Stimulated activated CD8-positive, alpha-beta memory T cell treated with anti-CD3 and anti-CD28 coated beads, Interleukin-7, amount 100 ng/mL, for 1 hour (primary cell): ENCODE measurements at places on chromosomes 16 and 17.

DNA sequence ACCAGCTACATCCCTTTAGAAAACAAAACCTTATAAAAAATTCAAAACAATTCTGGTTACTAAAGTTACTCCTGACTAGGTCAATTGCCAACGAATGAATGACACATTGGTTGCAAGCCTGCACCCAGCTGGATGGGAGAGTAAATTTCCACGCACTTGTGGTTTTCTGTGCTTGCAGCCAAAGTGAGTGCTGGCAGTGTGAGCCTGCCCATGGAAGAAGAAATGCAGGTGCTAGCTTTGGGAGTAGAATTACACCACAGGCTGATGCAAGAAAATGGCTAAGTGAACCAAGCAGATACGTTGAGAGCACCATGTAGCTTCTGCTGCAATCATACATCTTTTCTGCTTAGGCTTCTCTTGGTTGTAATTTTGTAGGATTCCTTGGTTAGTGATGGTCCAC is 74.6 kb downstream of the SYCE1L start:
- no peak for DNase-seq

- no peak for DNase-seq
Measured at GRCh38 chr16:8075271-8075670, 515.0 kb downstream of the TMEM114 start.

- no peak for DNase-seq
Measured at GRCh38 chr17:4453812-4454591, 20.3 kb downstream of the SPNS3 start.

DNA sequence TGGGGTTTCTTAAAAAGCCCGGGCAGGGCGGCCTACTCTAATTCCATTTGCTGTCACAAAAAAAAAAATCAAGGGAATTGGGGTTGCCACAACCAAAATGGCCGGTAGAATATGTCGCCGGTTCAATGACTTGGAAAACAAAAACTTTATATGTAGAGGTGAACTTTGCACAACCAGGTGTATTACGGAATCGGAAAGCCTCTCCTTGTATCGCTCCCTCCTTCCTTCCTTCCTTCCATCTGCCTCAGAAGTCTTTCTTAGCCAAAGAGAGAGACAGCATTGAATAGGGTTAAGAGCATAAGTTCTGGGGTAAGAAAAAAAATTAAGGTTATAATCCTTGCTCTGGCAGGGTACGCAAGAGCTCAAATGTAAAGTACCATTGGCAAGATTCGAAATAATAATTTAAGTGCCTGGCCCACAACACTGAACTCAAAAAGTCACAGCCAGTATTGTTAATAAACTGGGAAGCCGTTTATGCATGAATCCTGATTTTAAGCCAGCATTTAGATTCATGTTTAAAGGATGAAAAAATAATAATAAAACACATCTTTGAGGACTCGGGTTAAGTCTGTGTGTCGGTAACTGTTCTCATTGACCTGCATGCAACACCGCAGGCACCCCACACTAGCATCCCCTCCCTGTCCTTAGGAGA is 522 bp upstream of the GLG1 start:
- DNase-seq = no peak

DNA sequence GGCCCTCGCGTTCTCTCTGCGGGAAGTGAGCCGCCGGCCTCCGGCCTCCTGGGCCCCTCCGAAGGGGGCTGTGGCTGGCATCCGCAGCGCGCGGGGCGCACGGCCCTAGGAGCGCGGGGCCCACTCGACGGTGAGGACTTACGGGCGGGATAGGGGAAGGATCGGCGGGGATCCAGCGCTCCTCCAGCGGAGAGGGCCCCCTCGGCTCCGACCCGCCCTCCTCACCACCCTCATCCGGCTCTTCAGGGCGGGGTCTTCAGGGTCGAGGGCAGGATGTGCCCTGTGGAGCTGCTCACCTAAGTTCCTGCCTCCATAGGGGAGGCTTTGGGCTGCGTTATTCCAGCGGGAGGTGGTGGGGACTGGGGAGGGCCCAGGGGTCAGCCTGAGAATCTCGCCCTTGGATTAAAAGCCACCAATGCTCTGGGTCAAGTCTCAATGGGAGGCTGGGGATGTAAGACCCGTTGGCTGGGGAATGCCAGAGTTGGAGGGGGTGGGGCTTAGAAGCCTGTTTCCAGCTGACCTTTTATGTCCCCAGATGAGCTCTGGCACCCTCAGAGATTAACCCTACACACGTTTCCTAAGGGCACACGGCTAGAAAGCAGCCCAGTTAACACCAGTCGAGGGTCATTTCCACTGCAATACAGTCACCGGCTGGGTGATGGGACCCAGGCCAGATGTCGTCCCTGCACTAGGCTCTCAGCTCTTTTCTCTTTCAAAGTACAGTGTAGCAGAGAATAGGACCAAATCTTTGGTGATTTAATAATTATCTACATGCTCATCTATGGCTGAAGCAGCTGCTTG is 13.4 kb downstream of the TBX2 start:
- DNase-seq = no peak

DNA sequence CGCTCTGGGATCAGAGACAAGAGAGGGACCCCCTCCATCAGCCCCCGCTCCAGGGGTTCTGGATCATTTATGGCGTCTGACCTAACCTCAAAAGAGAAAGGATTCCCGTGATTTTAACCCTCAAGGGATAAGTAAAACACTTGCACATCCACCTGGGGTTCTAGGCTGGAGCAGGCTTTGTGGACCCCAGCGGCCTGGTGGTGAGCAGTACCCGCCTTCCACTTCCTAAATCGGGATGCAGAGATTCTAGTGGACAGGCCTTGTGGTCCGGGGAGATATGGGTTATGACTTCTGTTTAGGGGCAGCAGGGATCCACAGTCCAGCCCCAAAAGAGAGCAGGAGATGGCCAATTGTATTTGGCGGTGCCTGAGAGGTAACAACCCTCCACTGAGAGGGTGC is 684 bp upstream of the PITPNM3 start:
- DNase-seq = no peak

DNA sequence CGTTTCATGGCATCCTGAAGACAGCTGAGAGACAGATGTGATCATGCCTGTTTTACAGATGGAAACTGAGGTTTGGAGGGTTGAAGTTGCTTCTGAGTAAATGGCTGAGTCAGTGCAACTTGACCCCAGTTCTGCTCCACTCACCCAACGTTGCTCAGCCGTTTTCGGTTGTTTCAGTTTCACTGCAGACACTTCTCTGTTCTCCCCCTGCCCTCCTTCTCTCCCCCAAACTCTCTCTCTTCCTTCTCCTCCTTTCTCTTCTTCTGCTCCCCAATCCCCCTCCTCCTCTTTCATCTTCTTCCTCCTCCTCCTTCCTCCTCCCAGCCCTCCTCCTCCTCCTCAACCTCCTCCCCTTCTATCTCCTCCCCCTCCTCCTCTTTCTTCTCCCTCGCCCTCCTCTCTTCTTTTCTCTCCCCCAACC is 9.4 kb upstream of the CEP20 start:
- no peak for DNase-seq

GRCh38 chr17:49748791-49749190 is 15.1 kb downstream of the FAM117A start:
- DNase-seq = no peak

DNA sequence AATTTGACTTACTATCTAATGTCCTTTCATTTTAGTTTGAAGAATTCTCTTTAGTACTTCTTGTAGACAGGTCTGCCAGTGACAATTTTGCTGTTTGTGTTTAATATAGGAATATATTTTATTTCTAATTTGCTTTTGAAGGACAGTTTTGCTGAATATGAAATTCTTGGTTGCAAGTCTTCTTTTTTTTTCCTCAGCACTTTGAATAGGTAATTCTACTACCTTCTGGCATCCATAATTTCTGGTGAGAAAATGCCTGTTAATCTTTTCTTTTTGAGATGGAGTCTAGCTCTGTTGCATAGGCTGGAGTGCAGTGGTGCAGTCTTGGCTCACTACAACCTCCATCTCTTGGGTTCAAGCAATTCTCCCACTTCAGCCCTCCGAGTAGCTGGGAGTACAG is 25.2 kb upstream of the CCL22 start:
- no peak for DNase-seq

DNA sequence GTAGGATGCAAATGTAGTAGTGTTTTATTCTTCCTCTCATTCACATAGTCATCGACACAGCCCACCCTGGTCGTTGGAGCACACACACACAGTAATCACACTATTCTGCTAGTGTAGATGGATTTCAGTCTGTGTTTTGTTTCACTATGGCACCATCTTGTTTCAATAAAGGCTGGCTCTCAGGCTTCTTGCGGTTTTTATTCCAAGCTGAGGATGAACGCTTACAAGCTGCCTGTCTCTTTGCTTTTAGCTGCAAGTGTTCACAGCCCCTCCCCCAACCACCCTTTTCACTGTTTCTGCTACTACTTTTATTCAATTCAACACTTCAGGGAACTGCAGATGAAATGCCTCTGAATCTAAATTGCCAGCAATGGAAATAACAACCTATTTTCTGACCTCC is 140.9 kb upstream of the PMFBP1 start:
- DNase-seq = no peak

GRCh38 chr17:68710035-68710780 is 109.0 kb upstream of the FAM20A start:
- DNase-seq = no peak

DNA sequence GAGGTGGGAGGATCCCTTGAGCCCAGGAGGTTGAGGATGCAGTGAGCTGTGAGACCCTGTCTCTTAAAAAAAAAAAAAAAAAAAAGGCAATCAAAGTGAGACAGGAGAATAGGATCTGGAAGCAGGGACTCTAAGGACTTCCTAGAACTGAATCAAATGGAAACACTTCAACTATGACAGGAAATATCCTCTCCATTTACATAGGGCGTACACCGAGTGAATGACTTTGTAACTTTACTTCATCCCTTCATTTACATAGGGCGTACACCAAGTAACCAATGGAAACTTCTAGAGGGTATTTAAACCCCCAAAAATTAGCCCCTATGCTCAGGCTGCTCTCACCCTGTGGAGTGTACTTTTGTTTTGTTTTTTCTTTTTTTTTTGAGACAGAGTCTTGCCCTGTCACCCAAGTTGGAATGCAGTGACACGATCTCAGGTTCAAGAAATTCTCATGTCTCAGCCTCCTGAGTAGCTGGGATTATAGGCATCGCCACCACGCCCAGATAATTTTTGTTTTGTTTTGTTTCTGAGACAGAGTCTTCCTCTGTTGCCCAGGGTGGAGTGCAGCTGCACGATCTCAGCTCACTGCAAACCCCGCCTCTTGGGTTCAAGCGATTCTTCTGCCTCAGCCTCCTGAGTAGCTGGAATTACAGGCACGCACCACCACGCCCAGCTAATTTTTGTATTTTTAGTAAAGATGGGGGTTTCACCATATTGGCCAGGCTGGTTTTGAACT is 9.6 kb upstream of the PRPSAP1 start:
- DNase-seq = no peak

DNA sequence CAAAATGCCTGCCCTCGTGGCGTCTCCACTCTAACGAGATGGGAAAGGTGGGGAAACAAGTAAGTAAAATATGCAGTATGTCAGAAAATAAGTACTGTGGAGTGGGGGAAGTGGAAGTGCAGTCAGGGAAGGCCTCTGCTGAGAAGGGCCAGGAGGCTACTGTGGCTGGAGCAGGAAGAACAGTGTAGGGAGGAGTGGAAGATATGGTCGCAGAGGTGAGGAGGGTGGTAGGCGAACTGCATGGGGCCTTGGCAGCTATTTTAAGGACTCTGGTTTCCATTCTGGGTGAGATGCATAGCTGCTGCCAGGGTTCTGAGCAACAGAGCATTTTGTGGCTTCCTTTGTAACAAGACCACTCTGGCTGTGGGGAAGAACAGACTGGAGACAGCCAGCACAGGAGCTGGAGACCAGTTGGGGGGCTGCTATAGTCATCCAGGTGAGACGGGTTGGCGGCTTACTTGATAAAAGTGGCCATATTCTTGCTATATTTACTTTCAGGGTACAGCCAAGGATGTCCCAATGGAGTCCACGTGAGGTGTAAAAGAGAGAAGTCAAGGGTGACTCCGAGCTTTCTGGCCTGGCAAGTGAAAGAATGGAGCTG is 42.6 kb downstream of the CYTH1 start:
- DNase-seq = no peak

DNA sequence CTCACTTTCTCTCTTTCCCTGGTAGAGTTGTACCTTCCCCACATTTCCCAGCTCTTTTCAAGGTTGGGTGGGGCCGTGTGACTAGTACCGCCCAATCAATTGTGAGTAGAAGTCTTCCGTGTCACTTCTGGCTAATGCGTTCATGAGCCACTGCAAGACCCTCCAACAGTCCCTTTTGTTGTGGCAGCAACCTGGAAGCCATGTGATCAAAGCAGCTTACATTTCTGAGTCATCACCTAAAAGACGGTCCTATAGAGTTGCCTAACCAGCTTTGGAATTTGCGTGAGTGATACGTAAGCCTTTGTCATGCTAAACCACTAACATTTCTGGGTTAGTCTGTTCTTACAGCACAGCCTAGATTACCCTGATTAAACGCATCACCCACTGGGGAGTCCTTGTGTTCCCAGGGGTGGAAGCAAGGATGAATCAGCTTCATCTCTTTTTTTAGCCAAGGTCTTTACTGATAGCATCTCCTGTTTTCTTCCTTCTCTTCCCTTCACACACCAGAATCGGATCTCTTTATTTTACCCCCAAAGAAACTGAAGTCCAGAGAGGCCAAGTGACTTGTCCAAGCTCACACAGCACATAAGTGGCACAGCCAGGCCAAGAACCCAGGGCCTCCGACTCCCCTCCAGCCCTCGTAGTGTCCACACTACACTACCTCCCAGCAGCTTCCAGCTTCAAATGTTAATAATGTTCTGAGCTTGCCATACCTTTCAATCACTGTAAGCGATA is 366.3 kb upstream of the XYLT1 start:
- DNase-seq = no peak

GRCh38 chr16:34050787-34051320 is 591.4 kb downstream of the TP53TG3F start:
- DNase-seq = no peak

- no peak for DNase-seq
Measured at GRCh38 chr17:68255731-68256538, 8.1 kb downstream of the AMZ2 start.

GRCh38 chr17:4307179-4307930 is 43.6 kb upstream of the ANKFY1 start:
- no peak for DNase-seq

DNA sequence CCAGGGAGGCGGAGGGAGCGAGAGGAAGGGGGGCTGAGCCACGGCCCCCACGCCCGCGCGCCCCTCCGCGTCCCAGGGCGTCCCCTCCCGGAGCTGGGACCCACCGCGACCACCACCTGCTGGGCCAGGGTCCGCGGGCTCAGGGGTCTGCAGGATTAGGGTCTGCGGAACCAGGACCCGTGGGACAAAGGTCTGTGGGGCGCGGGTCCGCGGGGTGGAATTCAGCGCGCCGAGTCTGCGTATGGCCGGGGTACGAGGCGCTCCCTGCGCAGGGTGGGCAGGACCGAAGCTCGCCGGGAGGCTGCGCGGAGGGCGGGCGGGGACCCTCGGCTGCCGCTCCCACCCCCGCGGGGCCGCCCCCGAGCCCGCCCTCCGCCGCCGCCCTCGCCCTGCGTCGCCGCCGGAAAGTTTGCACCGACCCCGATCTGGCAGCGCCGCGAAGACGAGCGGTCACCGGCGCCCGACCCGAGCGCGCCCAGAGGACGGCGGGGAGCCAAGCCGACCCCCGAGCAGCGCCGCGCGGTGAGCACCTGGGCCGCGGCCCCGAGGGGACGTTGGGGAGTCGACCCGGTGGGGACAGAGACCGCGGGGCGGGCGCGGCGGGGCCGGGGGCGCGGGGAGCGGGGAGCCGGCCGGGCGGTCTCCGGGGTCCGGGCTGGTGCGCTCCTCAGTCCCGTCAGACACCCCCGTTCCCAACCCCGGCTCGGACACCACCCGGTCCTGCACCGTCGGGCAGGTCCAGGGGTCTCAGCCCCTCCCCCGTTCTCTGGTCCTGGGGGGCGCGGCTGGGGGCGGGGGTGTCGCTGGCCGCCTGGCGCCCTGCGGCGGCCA is at the start of gene GCGR:
Gene GCGR, plus strand, starts transcription at position 423 of the 831 bp plus-strand sequence. CDS start 4,869 bp downstream, outside the sequence.
- DNase-seq = no peak
